Posterior vena cava (tissue), 2 donors: ENCODE measurements at places on chromosomes 5 and 9. TPM values are rescaled to one million over a fixed set of nuclear protein-coding genes. Genes with fewer than 3 reads are reported as not detected.

The IL9 gene
- not detected for total RNA-seq

The EQTN gene
- not detected for total RNA-seq

The HABP4 gene
- 37.4 TPM for total RNA-seq

The FBLL1 gene
- 0.24 TPM for total RNA-seq

The SAXO1 gene
- total RNA-seq: 0.28 TPM

The FOXD4 gene
- total RNA-seq: 0.32 TPM

The TAF9 gene
- 35.6 TPM for total RNA-seq
